ENCODE measurements at places on chromosomes 2 and 18.

- no peak for DNase-seq
Observed at GRCh38 chr2:1990151-1990589, 245.9 kb upstream of the PXDN start.

- DNase-seq: no peak
Observed at GRCh38 chr2:231296401-231296974, 98.1 kb downstream of the ARMC9 start.

- no peak for DNase-seq
Observed at GRCh38 chr2:58636872-58637271, 395.7 kb upstream of the FANCL start.

DNA sequence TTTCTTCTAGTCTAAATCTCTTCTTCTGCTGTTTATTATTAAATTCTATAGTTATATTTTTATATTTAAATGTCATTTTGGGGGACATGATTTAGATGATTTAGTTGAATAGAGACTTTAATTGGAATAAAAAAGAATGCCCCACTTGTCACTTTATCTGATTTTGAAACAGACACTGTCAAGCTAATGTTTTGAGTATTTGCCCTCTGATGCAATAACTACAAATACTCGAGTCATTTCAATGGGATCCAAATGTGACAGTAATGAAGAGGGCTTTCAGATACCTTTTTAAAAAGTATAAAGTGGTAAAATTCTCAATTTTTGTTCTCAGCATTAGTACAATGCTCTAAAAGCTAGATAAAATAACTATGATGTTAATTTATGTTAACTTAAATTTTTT is 257.3 kb upstream of the SESTD1 start:
- no peak for DNase-seq

GRCh38 chr2:220044383-220044782 is 417.0 kb downstream of the SLC4A3 start:
- no peak for DNase-seq

DNA sequence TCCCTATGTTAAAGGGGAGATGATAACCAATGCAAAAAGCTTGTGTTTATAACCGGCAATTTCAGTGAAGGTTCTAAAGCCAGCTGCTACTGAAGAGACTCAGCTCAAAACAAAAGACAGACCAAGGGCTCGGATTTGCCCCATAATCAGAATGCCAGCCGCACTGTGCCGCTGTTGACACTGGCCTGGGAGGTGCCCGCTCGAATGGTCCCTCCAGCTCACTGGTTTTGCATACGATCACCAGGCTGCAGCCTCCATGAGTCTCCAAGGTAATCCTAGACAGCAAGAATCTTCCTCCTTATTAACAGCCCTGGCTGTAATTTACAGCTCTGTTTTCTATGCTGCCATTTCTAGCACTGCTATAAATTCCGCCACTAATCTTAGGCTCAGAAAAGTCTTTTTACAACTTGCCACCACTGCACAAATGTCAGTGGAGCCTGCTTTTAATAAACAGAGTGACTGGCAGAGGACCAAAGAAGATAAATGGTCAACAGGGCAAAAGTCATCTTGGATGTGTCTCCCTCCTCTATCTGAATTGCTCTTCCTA is 155.7 kb upstream of the SH3BP4 start:
- DNase-seq: no peak

DNA sequence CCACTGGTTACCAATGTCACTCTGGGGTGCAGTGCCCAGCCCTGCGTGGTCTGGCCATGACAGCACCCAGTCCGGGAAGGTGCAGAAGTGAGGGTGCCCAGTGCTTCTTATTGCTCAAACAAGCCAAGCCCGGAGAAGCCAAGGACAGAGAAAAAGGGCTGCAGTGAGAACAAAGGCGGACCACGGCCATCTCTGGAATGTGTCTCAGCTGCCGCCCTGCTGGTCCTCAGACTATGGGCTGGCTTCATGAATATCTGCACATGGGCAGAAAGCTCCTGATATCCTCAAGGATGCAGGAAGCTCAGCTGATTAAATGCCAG is 28.7 kb downstream of the COPS9 start:
- no peak for DNase-seq

DNA sequence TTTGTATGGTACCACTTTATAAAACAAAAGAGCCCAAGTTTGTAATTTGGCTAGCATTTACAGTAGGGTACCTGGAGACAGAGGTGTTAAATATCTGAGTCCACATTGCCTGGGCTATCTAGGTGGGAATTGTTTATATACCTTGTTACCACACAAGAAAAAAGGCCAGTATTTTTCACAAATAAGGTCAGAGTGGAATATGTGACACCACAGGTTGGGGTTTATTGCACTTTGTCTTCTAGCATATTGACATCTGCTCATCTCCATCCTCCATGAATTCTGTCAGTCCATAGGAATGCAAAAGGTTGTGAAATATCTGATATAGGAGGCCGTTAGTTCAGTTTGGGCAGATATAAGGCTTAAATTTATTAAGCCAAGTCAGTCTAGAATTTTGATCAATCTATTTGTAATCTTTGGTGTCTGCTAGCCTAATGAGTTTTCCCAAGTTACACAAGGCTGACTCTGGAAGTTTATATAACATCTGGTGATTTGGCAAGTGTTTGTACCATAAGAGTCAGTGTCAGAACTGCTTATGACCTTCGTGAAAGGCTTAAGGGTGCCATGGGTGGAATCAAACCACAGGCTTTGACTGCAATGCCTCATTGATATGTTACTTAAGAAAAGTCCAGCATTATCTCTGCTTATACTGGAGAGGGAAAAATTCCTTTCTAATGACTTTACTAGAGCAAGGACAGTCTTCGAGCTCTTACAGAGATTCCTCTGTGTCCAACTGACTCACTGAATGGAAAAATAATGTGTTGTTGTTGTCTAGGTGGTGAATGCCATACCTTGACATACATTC is 11.3 kb upstream of the DPP4 start:
- no peak for DNase-seq

DNA sequence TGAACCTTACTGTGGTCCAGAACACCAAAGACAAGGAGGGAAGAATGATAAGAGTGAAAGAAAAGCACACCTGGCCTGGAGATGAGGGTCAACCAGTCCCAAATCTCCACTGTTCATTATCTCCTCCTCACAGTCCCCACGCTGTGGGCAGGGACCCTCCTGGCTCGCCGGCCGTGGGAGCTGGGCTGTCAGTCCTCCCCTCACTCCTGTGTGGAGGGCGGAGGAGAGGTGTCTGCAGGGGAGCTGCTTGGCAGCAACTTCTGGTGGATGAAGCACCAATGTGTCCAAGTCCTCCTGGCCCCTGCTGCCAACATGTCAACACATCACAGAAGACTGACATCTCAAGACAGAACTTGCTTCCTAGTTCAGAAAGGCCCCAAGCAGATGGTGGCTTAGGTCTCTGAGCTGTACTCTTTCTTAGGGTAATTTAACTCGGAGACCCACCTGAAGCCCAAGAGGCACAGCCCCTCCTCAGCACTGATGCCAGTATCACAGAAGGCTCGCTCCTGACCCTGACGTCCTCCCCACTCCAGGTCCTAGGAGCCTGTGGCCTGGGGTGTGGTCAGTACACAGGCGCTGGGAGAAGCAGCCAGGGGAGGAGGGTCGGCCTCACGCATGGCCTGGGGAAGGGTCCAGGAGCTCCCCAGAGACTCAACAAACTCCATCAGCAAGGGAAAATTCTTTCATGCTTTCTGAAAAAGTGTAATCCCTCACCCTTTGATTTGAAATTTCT is 54.5 kb downstream of the PARD6G start:
- DNase-seq: no peak

DNA sequence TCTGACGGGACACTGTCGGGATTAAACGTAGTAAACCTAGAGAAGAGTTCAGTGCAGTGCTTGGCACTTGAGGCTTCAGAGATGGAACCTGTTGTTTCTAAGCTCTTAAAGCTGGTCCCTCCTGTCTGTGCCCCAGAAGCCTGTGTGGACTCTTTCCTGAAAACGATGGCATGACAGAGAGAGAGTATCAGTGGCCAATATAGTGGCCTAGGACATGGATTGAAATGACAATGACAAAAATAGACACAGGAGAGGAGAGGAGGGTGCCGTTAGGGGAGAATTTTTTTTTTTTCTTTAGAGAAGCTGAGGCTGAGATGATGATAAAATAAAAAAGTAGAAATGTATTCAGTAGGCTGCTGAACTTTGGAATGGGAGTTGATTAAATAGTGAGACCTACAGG is 138.0 kb downstream of the GAREM1 start:
- DNase-seq: no peak

GRCh38 chr18:53458268-53458667 is 766.2 kb downstream of the MBD2 start:
- DNase-seq: no peak

DNA sequence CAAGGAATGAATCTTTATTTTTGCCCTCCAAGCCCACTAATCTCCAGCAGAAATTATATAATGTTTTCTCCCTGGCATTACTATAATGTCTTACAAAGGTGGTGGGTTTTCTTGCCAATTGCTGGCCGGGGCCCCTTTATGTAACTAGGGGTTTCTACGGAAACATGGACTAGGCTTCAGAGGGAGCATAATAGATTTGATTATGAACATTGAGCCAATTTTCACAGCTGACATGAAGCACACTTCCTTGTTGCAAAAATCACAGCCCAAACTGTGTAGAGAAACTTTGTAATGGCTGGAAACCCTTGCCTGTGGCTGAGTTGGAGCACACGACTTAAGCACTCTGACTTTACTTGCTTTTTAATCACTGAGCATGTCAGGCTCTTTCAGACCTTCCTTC is 3.8 kb upstream of the CYRIA start:
- no peak for DNase-seq

DNA sequence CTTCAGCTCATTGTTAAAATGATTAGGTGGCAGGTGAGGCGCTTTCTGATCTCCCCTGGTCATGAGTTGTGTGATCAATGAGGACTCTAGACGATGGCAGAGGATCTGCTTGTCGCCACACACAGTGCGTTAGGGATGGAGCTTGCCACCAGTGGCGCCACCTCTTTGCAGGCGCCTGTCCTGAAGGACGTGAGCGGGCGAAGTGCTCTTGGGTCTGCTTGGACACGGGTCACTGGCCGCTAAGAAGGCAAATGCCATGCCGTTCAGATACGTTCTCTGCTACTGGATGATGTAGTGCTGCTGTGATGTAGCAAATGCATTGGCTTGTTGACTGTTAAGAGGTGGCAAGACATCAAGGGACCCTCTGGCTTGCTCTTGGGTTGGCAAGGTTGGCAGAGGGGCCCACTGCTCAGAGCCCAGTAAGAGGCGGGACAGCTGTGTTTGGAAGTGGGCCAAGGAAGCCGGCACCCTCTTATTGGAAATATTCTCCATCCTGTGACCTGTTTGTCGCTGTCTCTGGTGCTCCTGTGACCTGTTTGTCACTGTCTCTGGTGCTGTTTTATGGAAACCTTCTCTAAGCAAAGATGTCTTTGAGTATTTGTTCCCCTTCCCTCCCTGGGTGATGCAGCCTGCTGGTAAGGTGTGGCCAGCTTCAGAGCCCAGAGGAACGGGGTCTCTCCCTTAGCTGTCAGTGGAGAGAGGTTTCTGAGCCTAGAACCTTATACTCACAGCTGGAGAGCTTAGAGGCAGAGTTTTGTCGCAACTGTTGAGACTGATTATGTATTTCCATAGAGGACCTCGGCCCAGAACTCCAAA is 14.6 kb downstream of the LDLRAD4 start:
- DNase-seq: no peak

GRCh38 chr18:56021136-56021808 is 433.3 kb upstream of the TCF4 start:
- no peak for DNase-seq

- no peak for DNase-seq
Observed at GRCh38 chr2:230254152-230254881, 28.8 kb downstream of the SP140 start.

GRCh38 chr2:127957240-127957639 is 70.6 kb downstream of the SAP130 start:
- no peak for DNase-seq

DNA sequence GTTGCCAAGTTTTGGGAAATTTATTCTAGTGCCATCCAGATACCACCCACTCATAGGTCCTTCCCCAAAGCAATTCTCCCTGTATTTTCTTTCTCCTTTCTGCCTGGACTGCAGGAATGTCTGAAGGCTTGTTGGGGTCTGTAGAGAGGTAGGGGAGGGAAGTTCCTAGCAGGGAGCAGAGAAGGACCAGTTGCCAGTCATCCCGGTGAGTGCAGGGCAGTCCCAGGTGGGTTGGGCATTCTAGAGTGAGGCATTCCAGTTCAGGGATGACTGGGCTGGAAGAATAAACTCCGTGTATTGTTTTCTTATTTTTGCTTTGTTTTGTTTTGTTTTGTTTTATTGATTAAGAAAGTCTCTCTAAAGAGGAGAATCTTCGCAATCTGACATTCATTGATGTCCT is 58.1 kb downstream of the SPATS2L start:
- no peak for DNase-seq

GRCh38 chr18:39198376-39198775 is 1632.8 kb upstream of the CELF4 start:
- DNase-seq: no peak

- DNase-seq: no peak
Observed at GRCh38 chr2:173766537-173767289, 198.5 kb downstream of the SP3 start.

All from left lung (tissue), 14 donors.